Fibroblast of skin of scalp (primary cell): ENCODE measurements at places on chromosomes 1 and 21.

- DNase-seq, result no peak
Observed at GRCh38 chr1:182256931-182257330, 134.7 kb downstream of the GLUL start.

DNA sequence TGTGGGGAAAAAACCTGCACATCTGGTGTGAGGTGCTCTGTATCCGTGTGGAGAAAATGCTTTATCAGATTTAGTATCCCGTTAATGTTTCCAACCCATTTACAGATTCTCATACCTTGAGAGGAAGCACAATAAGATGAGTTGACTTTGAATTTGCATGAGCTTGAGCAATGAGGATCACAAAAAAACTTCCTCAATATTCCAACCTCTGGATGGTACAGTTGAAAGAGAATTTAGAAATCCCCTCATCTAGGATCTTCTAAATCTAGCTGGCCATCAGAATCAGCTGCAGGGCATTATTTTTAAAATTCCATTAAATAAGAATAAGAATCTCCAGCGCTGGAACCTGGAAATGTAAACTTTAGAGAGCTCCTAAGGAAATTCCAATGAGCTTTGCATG, 82.5 kb upstream of the NR5A2 start:
- no peak for DNase-seq

DNA sequence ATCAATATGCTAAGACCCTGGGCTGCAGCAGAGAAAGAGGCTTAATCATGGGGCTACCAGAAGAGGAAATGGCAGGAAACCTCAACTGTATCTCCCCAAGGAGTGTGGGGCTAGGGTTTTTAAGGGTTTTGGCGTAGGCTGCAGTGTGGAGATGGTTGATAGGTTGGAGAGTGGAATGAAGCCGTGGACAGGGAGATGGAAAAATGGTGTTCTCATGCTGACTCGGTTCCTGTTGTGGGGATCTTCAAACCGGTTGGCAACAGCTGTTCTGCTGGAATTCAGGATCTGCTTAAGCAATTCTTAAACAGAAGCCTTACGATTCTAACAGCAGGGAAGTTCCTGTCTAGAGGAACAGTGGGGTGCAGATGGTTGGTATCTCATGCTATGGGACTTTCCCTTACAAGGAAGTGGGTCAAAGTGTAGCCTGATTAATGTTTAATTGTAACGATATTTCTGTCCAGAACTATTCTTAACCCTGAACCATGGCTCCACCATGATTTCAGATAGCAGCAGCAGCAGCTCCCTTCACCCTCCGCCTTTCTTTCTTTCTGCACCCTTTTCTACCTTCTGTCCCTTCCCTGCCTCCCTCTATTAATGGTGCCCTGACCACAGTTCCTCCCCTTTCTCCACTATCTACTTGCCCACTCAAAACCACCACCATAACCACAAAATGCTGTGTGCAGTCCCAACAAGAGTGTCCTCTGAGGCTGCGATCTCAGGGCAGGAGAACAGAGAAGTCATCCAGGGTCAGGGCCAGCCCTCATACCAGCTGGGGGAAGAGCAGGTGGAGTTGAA, 30.8 kb downstream of the RSPH1 start:
- DNase-seq, result peak; percentile 29

GRCh38 chr1:202259705-202260104, 66.1 kb downstream of the LGR6 start:
- no peak for DNase-seq

- DNase-seq, result no peak
Observed at GRCh38 chr1:29713857-29714256, 477.5 kb downstream of the PTPRU start.

- DNase-seq, result no peak
Observed at GRCh38 chr1:27804791-27805190, 25.8 kb upstream of the PPP1R8 start.

GRCh38 chr1:156487862-156488261, 12.7 kb downstream of the MEF2D start:
- DNase-seq, result no peak

DNA sequence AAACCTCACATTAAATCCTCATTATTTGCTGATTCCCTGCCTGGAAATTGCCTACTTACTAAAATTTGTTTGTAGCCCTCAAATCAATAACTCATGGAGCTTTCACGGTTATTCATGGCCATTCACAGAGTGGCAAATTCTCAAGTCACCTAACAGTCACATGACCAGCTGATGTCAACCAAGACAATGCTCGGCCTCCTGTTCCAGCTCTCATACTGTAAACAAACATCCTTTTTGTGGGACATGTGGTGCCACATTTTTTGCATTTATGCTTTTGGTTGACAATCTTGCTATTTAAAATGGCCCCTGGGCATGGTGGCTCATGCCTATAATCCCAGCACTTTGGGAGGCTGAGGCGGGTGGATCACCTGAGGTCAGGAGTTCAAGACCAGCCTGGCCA, 271.5 kb upstream of the GREM2 start:
- no peak for DNase-seq
